Cardiac muscle cell (in vitro differentiated cells and primary cell): ENCODE measurements at places on chromosomes 6 and 20.

DNA sequence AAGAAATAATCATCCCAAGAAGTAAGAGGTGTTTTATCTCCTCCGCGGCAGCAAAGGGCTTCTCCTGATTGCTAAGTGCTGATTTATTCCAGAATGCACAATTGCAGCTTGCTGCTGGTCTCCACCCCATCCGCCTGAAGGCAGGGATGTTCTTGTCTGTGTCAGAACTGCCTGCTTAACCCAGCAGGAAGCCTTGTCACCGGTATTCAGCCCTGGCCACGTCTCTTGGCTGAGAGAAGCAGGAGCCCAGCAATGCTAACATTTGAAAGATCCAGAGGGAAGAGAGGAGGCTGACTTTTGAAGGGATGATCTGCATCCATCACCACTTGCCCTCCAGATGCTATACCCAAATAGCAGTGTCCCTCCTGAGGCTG lies 4.2 kb downstream of the SCML4 start:
- DNase-seq: peak; percentile 5

- no peak for DNase-seq
Observed at GRCh38 chr6:124054034-124054433, 250.4 kb downstream of the NKAIN2 start.

GRCh38 chr20:29689411-29690225 lies 1567.8 kb upstream of the DEFB115 start:
- peak; percentile 65 for DNase-seq

DNA sequence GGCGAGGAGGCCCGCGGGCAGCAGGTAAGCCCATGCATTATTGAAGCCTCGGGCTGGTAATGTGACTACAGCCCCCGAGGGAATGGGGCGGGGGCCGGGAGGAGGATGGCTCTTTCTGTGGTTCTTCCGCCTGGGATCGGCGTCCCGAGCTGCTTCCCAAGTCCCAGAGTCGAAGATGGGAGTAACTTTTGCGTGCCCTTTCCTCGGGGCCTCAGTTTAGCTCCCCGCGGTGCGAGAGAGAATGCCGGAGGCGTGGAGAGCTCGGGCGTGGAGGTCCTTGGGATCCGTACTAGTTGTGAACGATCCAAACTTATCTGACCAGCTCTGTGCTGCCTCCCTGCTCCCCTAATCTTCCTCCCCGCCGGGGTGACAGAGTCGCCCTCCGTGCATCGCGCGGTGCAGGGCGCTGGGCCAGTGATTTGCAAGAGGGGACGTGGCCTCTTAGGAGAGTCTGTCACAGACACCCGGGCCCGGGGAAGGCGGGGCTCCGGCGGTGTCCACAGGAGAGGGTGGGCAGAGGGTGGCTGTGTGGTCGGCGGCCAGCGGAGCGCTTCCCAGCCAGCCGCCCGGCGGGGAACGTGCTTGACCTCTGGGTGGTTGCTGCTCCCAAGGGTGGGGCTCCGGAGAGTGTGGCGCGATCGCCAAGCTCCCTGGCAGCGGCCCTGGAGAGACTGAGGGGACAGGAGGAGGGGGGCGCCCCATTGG lies 815 bp downstream of the UTRN start:
- peak; percentile 83 for DNase-seq

DNA sequence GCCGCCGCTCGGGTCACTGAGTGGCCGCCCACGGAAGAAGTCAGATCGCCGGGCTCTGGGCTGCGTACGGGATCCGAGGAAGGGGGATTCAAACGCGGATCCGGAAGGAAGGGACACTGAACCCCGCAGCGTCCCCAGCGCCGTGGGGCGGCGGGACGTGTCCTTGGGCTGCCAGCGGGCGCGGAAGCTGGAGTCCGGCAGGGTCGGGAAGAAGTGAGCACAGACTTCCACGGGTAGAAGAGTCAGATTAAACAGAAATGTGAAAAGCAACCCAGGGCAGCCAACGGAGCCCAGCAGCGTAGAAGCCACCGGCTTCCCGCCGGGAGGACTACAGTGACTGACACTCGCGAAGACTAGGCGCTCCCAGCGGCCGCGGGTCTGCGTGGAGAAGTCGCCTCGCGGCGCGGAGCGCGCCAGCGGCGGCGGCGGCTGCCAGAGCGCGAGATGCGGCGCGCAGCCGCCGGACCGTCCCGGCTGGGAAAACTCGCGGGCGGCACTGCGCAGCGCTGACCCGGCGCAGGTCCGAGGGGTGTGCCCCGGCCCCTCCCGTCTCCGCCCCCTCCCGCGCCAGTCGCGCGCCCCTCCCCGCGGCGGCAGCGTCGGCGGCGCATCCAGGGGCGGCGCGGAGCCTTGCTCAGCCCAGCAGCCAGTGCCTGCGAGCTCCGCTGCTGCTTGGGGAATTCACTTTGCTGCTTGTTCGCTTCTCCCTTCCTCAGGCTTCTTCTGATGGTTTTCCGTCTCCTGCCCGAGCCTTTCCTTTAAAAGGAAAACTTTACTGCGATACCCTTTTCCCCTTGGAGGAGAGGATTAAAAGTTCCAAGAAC lies at the start of gene SAMD5:
TSS of gene SAMD5 (plus strand) at position 649 of the 824 bp plus-strand sequence. CDS start 239 bp downstream, outside the sequence.
- peak; percentile 77 for DNase-seq

DNA sequence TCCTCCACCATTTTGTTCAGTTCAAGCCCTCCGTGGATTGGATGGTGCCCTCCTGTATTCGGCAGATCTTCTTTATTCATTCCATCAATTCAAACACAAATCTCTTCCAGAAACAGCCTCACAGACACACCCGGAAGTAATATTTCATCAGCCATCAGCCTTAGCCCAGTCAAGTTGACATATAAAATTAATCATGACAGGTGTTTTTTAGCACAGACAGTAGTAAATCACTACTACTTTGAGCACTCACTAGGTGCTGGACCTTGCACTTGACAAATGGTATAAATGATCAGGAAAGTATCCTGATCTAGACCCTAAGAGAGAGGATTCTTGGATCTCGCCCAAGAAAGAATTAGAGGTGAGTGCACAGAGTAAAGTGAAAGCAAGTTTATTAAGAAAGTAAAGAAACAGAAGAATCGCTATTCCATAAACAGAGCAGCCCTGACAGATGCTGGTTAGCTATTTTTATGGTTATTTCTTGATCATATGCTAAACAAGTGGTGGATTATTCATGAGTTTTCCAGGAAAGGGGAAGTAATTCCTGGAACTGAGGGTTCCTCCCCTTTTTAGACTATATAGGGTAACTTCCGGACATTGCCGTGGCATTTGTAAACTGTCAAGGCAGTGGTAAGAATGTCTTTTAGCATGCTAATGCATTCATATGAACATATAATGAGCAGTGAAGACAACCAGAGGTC lies 194.6 kb upstream of the LAMP5 start:
- DNase-seq: no peak

GRCh38 chr20:12112089-12112474 lies 194.4 kb downstream of the BTBD3 start:
- DNase-seq: no peak

DNA sequence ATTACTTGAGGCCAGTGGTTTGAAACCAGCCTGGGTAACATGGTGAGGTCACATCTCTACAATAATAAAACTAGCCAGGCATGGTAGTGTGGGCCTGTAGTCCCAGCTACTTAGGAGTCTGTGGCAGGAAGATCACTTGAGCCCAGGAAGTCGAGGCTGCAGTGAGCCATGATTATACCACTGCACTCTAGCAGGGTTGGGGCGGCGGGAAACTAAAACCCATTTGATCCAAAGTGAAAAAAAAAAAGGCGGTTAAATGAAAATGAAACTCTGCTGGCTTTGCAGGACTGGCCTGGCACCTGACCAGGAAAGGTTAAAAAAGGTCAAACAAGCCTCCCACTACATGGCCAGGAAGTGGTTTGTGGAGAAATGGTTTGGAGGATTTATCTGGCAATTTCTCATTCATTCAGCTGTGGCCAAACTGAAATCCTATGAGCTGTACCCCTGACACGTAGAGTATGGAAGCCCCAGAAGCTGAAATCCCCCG lies 36.6 kb downstream of the MTRES1 start:
- no peak for DNase-seq

- no peak for DNase-seq
Observed at GRCh38 chr6:127918506-127919427, 17.9 kb upstream of the THEMIS start.

DNA sequence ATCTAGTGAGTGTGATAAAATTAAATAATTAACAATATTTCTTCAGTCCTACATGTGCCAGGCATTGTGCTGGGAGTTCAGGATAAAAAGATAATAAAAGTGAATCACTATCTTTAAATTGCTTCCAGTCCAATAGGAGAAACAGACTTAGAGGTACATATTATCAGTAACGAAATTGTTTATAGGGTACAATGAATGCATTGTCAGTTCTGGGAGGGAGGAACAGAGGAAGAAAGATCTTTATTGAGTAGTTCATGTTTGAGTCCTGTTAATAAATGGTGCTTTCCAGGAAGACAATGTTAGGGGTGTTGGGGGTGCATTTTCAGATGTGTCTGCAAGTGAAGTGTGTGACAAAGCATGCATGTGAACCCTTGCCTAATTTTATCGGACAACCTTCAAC lies 183.1 kb downstream of the OGFRL1 start:
- DNase-seq: no peak

DNA sequence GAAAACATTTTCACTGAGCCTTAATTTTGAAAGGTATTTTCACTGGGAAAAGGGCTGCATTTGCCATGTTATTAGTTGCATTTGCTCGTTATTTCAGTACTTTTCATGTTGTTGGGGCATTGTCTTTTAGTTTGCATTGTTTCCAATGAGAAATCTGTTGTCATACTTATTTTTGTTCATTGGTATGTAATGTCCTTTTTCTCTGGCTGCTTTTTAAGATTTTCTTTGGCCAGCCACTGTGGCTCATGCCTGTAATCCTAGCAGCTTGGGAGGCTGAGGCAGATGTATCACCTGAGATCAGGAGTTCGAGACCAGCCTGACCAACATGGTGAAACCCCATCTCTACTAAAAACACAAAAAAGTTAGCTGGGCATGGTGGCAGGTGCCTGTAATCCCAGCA lies 379.9 kb downstream of the SAMD5 start:
- DNase-seq: no peak

DNA sequence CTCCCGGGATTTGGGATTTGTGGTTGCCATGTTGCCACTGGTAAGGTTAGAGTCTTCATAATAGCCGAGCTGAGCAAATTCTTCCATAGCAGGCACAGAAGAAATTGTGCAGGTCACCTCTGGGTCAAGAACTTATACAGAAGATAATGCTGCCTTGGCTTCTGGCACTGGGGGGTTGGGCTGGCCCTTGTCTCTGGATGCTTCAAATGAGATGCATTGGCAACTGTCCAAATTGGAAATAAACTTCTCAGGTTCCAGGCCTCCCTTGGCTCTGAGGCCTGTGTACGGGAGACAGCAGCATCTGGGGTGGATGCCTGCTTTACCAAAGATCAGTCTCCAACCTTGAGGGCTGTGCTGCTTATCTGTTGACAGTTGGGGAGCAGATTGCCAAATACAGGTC lies 26.2 kb downstream of the MYO6 start:
- DNase-seq: peak; percentile 60

DNA sequence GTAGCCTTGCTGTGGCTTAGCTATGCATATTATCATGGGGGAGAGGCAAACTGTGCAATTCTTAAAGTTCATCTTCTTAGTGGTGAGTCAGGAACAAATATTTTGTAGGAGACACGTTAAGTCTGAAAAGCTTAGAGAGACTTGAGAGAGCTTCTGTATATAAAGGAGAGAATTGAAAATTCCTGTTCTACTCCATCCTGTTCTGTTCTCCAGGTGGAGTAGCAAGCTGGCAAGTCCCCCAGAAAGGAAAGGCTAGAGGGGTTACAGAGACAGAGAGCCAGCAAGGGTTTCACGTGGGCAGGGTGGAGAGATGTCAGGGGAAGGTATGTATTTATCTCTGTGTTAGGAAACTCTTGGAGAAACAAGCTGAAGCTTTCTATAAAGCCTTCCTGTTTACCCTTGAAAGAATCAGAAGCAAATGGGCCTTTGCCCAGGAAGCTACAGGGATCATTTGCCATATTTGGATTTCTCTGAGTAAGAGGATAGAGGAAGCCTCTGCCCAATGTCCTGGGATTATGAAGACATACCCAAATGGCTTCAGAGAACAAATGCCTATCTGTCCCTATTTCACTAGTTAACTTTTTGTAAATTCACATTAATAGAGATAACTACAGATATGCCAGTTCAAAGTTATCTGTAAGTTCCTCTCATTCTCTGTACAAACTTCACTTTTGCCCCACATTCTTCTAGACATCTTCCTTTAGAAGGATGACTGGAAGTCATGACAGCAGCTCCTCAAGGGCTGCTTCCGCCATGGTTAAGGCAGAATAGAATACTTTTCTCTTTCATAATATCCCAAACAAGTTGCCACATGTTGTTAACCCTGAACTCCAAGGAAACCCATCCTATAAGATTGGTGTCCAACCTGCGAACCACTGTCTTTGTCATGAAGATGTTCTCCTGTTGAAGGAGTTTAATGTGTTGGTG lies 126.7 kb upstream of the NEDD9 start:
- DNase-seq: no peak

DNA sequence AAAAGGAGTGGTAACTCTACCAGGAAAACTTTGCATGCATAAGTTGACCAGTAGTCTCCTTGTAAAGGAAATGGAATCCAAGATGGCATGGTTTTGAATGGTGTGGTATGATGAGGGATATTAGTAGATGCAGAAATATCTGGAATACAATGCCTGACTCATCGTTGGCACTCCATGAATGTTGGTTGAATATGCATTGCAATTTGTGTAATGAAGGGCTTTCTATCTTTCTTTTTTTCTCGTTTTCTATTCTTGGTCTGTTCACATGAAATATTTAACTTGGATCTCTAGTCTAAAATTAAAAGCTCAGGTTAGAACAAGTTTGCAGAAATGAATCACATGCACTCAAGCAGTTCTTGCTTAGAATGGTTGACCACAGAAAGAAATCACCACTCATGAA lies 277.3 kb upstream of the PRND start:
- DNase-seq: no peak

GRCh38 chr6:113476937-113477839 lies 380.0 kb upstream of the MARCKS start:
- DNase-seq: no peak

- no peak for DNase-seq
Observed at GRCh38 chr6:137452333-137452894, 41.8 kb downstream of the OLIG3 start.

- no peak for DNase-seq
Observed at GRCh38 chr6:113805173-113805790, 51.9 kb upstream of the MARCKS start.

- DNase-seq: no peak
Observed at GRCh38 chr6:7647504-7647903, 57.5 kb downstream of the SNRNP48 start.

DNA sequence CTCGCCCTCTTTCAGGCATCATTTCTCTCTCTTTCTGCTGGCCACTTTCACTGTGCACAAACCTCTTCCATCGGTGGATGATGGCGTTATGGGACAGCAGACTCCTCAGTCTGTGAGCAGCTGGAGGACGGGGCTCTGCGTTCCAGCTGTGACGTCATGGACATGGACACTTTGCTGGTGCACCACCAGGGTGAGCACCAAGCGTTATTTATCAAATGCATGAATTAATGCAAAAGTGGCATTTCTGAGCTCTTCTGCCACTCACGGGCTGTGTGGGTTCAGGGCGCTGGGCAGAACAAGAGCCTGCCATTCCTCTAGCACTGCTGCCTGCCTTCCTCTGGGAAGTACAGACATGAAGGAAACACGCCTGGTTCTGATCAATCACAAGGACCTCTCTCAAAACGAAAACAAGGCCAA lies 82.9 kb upstream of the MPC1 start:
- peak; percentile 42 for DNase-seq
